ENCODE measurements at places on chromosomes 4 and X.
A peak's percentile ranks its signal among the peaks of the same experiment; 100 is the strongest.

GRCh38 chr4:98996765-98997068 lies 1.2 kb downstream of the METAP1 start:
- DNase-seq, result no peak

DNA sequence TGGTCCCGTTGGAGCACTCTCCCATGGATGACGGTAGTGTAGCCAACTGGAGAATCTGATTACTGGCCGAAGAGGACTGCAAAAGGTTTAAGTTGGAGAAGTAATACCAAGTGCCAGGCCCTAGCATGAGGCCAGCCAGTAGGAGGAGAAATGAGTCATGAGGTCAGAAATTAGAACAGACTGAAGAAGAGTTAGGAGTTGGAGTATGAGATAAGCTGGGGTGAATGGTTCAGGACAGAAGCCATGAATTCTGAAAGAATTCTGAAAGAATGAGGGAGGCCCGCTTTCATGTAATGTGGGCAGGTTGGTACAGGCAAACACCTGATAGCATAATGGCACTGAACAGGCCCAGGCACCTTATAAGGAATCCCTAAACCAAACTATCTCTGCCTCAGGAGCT lies 18.4 kb upstream of the STK26 start:
- no peak for DNase-seq

DNA sequence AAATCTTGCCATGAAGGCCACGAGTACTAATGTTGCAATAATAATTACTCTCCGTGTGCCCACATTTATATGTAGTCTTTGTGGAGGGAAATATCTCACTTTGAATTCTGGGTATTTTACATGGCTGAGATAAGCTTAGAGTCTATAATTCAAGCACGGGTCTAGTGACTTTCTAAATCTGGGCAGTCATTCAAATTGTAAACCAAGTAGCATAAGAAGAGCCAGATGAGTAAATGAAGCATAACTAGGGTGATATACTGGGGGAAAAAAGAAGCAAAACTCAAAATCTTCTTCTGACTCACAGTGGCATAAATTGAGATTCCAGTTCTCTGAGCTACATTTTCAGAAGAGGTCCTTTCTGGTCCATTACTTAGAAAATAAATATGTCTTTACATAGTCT lies 53.0 kb downstream of the MAPK10 start:
- DNase-seq, result no peak

GRCh38 chrX:55451141-55451540 lies 786 bp upstream of the MAGEH1 start:
- DNase-seq, result no peak

GRCh38 chr4:663046-663437 lies 11.0 kb downstream of the ATP5ME start:
- no peak for DNase-seq

DNA sequence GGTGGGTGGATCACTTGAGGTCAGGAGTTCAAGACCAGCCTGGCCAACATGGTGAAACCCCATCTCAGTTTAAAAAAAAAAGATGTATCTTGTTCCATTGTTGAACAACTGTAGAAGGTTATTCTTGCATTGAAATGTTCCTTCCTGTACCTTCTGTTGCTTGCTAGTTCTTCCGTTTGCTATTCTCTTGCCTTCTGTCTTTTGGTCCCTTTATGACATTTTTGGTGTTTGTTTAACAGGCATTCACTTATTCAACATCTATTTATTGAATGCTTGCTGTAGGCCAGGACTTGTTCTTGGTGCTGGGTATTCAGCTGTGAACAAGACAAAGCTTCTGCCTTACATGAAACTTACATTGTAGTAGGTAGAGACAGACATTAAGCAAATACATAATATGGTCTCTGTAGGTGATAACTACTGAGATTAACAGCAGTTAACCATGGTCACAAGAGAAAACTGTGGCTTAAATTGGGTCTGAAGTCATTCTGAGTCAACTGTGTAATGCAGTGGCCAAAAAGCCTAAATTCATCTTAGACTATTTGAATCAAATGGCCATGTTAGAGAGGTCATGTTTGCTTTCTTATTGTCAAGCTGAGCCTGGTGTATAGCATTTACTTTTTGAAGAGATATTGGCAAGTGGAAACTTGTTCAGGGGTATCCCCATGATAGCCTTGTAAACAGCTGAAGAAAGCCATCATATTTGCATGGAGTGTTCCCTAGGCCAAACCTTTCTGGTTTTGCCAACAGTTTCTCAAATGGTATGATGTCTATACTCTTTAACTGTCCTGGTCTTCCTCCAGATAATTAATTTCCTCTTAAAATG lies 35.6 kb downstream of the GAB1 start:
- no peak for DNase-seq

GRCh38 chr4:38266616-38267015 lies 306.4 kb downstream of the PTTG2 start:
- peak; percentile 59 for DNase-seq
